Activated T-helper 1 cell treated with anti-CD3 and anti-CD28 coated beads, Interleukin-2, amount 50 U/mL, for 16 hours (primary cell): ENCODE measurements at places on chromosomes 4 and X.
A peak's percentile ranks its signal among the peaks of the same experiment; 100 is the strongest.

GRCh38 chrX:134246282-134246681, 9.3 kb downstream of the CCDC160 start:
- DNase-seq: no peak

GRCh38 chr4:25723409-25723808, 67.8 kb downstream of the SLC34A2 start:
- no peak for DNase-seq

- DNase-seq: no peak
These were observed 71.9 kb downstream of the PDLIM5 start for GRCh38 chr4:94523617-94524016.

- peak; percentile 47 for DNase-seq
These were observed 149.9 kb downstream of the AMMECR1 start for GRCh38 chrX:110167952-110168451.

DNA sequence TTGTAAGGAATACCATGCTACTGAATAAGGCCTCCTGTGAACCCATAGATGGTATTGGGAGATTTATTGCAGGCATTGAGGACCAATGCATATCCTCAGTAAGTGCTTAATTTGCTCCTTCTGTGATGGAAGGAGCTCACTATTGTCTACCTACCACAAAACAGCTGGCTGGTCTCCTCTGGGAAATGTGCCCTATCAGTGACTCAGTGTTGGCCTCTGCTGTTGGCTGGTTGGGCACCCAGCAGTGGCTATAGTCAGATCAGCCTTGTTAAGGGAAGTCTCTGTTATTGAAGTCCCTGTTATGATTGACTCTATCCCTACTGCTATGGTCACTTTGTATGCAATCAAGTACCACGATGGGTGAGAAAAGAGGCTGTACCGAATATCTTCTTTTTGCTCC, 27.5 kb upstream of the OTUD4 start:
- no peak for DNase-seq

GRCh38 chrX:107684956-107685385, 56.7 kb downstream of the PRPS1 start:
- no peak for DNase-seq

DNA sequence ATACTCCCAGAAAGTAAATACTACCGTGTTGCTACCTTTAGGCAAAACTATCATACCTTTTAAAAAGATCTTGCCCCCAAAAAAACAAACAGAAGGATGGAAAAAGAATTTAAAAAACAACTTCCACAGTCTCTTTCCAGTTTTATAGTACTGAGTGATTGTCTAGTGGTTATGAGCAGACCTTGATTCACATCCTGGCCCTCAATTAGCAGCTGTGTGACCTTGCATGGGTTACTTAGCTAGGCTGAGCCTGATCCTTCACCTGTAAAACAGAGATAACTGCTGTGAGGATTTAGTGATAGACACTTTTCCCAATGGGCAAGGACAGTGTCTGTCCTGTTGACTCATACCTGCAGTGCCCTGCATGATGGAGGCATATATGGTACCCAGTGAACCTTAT, 49.0 kb downstream of the SMAD1 start:
- no peak for DNase-seq

DNA sequence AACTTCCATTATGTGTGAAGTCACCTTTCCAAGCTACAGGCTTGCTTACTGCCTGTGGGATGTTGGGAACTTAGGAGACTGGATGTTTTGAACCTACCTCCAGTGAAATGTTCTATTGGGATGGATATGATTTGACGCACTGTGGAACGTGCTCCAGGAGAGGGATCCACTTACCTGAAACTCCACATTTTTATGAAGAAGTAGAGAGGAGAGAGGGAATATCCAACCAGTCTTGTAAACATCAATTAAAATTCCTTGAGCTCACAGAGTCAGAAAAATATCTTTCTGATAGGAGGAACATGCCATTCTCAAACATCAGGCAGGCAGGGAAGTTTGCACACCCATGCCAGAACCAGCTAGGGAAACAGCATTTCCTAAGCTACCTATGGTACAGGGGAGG, 91.1 kb upstream of the MAOA start:
- DNase-seq: no peak

- DNase-seq: no peak
These were observed 536.9 kb downstream of the RAPGEF2 start for GRCh38 chr4:159639671-159640323.

GRCh38 chrX:48278958-48279357, 23.8 kb downstream of the SSX1 start:
- no peak for DNase-seq

DNA sequence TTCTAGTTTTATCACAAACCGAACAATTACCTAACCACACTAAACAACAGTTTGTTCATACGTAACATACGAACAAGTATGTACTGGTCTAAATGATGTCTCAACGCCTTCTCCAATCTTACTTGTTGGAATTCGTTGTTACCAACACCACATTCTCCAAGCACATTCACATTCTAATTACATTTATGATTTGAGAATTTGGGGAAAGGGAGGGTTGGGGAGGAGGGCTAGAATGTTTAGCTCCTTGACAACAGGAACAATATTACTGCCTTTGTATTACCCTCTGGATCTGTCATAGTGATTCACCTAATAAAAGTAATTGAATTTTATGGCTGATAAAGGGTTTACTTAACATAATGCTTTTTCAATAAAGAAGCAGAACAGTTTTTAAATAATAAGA, 24.4 kb downstream of the LCORL start:
- DNase-seq: no peak

GRCh38 chrX:137425986-137426385, 139.9 kb upstream of the ZIC3 start:
- no peak for DNase-seq

DNA sequence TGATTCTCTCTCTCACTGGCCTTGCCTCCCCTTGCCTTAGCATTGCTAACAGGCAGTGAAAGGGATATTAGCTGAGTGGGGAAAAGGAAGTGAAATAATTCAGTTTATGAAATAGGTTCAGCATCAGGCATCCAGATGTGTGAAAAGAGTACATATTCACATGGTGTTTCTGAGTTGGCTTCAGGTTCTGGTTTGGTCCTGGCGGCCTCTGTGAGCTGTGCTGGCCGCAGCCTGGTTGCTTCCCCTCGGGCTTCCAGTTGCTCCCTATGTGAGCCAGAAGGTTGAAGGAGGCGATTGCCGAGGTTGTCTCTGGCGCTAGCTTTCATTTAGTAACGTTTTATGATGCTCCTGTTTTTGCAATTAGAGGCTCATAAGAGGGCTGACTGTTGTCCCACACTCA, 99.1 kb upstream of the TLR2 start:
- DNase-seq: no peak

DNA sequence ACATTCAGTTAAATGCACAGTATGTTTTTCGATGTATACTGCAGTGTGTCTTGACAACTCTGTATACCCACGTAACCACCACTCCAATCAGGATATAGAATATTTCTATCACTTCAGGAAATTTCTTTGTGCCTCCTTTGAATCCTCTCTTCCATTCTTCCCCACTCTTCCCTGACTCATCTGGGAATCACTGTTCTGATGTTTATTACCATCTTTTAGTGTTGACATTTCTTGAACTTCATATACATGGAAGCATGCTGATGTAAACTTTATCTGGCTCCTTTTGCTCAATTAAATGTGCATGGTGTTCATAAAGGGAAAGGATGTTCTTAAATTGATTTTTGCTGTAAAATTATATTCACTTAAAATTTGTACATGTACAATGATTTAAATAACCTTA, 319.9 kb downstream of the PCDH7 start:
- no peak for DNase-seq

GRCh38 chr4:89358935-89359638, 51.5 kb upstream of the GPRIN3 start:
- DNase-seq: no peak

GRCh38 chrX:7069556-7069955, 78.0 kb upstream of the STS start:
- DNase-seq: no peak

GRCh38 chr4:154132406-154132805, 343.5 kb upstream of the SFRP2 start:
- no peak for DNase-seq

DNA sequence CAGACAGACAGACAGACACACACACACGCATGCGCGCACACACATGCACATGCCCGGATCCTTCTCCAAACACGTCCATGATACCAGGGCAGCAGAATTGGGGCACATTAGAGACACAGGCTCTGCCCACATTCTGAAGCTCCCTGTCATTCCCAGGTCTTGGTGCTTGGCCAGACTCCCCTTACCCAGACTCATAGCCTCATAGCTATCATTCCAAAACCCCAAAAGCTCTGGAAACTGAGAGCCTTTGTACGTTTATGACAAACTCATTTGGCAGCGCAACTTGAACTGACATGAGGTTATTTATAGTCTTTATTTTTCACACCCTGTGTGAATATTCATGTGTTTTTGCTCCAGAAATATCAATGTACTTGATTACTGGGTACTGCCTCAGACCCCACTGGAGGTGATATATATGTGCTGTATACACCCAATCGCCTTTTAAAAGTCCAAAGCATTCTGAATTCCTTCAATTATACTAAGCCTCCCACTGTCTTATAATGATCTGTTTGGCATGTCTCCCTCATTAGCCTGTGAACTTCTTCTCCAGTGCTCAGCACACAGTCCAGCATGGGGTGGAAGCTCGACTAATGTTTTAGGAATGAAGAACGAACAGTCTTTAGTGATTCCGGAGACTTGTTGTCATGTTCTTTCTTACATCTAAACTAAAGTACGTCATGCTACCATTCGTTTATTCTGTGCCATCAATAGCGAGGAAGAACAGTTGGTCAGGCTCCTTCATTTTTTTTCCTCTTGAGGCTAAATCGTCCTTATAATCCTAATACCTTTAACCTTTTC, 45.0 kb downstream of the RTL9 start:
- DNase-seq: no peak

- DNase-seq: no peak
These were observed 23.7 kb downstream of the TLR6 start for GRCh38 chr4:38832624-38833528.

DNA sequence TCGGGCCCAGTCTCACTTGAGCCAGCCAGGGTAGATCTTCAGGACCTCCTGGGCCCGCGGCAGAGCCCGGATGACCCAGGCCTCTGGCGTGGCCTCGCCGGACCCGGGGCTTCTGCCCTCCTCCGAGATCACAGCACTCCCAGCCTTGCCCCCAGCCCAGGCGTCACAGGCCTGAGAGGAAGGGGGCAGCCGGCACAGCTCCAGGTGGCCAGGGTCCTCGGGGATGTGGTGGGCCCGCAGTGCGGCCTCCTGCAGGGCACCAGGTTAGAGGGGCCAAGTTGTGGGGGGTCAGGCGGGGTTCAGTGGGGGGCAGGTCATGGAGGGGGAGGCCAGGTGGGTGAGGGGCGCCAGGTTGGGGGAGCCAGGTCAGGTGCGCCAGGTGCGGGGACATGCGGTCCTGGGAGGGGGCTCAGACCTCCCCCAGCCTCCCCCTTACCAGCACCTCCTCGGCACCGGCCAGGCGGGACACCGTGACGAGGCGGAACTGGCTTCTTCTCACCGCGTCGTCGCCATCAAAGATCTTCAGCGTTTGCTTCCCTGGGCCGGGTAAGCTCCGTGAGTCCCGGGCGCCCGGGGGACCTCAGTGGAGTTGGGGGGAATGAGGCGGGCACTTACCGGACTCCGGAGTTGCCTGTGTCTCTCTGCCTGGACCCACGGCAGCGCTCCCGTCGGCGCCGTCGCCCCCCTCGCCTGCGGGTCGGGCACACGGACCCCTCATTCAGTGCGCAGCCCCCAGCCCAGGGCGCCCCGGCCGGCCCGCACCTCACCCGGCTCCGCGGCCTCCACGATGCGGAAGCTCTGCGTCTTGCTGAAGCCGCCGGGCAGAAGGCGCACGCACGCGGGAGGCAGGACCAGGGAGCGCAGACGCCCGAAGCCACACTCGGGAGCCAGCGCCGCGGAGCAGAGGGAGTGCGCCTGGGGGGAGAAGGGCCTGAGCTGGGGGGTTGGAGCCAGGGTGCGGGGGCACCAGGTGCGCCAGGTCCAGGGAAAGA, 6.0 kb downstream of the DGKQ start:
- DNase-seq: no peak

DNA sequence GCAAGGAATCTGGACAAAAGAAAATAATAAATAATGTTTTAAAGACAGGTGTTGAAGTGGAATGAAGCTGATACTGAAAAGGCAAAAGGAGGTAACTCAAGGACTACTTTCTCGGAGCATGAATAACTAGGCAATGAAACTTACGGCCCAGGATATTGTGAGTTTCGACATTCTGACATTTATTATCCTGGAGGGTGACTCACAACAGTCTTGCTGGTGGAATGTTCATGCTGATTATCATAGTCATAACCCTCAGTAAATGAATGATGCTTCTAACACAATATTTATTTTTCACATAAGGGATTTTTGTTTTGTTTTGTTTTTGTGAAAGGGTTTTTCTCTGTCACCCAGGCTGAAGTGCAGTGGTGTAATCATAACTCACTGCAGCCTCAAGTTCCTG, 147.0 kb upstream of the HPGD start:
- DNase-seq: no peak

- DNase-seq: no peak
These were observed 87.8 kb downstream of the PACRGL start for GRCh38 chr4:20787940-20788665.

DNA sequence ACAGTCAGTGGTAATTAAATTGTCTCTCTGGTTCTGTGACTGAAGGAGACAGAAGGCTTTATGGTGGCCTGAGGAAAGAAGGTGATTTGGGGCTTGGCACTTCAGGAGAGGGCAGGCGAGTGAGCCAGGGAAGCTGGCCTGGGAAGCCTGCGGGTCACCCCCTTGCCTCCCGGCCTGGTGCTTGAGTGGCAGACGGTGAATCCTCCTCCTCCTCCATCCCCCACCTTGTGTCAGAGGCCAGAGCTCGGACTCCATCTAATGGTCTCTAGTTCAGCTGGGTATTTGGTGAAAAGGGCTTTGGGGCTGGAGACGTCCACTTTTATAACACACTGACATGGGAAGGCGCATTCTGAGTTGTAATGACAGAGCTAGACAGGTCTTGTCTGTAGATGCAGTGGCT, 8.7 kb downstream of the TMEM187 start:
- no peak for DNase-seq

GRCh38 chrX:105701310-105702052, 120.9 kb upstream of the NRK start:
- no peak for DNase-seq

GRCh38 chrX:85309717-85310116, 65.9 kb downstream of the ZNF711 start:
- DNase-seq: no peak

- no peak for DNase-seq
These were observed 160.3 kb downstream of the EMCN start for GRCh38 chr4:100357542-100357941.

GRCh38 chr4:99483636-99484035, 27.2 kb upstream of the C4orf17 start:
- DNase-seq: no peak
